T-cell (primary cell): ENCODE measurements at places on chromosomes 16 and 17.

GRCh38 chr17:16987066-16987829 is 15.3 kb upstream of the TNFRSF13B start:
- no peak for DNase-seq

DNA sequence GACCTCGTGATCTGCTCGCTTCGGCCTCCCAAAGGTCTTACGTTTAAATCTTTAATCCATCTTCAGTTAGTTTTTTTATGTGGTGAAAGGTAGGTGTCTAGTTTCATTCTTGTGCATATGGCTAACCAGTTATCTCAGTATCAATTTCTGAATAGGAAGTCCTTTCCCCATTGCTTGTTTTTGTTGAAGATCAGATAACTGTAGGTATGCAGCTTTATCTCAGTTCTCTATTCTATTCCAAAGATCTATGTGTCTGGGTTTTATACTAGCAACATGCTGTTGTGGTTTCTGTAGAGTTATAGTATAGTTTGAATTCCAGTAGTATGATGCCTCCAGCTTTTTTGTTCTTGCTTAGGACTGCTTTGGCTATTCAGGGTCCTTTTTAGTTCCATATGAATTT is 65.2 kb downstream of the TNFRSF13B start:
- DNase-seq = no peak

DNA sequence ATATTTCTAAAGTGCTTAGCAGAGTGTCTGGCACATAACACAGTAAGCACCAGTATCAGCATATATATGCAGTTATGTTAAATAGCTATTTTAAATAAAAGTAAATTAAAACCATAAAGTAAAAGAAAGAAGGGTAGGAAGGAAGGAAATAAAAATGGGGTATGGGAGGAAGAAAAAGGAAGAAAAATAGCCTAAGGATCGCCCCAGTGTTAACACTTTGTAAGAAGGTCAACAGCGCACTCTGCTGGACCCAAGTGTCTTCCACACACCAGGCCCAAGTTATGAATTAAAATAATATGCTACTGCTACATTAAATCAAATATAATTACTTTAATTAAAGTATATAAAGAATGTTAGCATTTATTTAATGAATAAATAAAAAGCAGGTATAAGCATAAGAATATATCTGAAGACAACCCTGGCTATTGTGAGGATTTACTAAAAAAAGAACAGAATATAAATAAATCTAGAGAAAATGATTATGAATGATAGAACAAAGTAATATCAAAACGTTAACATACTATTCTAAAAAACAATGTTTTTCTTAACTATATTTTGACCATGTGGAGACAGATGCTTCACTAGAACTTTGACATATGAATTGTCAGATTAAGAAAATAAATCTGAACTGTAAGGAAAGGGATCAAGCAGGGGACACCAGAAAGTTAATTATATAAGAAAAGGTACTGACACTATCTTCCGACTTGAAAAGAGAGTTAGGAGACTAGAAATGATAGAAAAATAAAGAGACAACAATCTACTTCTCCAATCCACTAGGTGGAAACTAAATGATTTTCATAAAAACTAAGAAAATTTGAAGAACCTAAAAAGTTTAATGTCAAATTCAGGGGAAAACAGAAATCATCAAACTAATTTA is 25.9 kb downstream of the BRIP1 start:
- peak; percentile 35 for DNase-seq

- DNase-seq = no peak
These were observed 62.0 kb downstream of the ENGASE start for GRCh38 chr17:79136596-79136995.

DNA sequence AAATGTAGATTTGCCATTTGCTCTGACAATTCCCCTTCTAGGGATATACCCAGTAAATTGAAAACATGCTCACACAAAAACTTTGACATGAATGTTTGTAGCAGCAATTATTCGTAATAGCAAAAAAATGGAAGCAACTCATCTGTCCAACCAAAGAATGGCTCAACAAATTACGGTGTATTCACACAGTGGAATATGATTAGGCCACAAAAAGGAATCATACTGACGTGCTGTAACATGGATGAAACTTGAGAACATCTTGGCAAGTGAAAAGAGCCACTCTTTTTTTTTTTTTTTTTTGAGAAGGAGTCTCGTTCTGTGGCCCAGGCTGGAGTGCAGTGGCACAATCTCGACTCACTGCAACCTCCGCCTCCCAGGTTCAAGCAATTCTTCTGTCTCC is 24.1 kb upstream of the SPNS3 start:
- DNase-seq = no peak

GRCh38 chr16:2507052-2507659 is 6.6 kb upstream of the ATP6V0C start:
- DNase-seq = no peak

DNA sequence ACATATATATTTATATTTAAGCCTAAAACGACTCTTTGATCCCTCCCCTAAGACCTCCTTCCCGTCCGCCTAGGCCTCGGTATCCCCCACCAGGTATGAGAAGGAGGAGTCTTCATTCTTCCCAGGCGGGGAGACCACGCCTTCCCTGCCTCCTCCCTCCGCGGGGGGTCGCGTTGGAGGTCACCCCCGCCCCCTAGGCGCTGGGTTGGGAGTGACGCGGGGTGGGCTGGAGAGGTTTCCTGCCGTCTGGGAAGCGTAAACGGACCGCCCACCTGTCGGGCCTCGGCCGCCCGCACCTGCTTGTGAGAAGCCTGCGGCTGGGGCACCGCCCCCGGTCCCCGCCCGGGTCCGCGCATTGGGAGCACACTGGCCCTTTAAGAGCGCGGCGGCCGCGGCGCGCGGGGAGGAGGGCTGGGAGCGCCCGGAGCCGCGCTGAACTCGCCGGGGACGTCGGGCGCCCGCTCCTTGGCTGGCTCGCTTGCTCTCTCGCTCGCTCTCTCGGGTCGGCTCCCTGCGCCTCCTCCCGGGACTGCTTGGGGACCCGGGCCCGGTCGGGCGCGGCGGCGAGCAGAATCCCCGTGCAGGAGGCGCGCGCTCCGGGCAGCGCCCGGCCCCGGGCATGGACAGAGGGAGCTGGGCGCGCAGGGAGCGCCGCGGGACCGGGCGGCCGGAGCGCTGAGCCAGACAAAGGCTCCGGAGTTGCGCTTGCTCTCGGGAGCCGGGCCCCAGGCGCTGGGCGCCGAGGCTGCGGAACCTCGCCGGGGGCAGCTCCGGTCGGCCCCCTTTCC is at the start of gene MMP15:
Gene MMP15, plus strand, starts transcription at position 404 of the 788 bp plus-strand sequence. CDS start 597 bp downstream, outside the sequence.
- DNase-seq = peak; percentile 35

- no peak for DNase-seq
These were observed 34.9 kb upstream of the GSG1L start for GRCh38 chr16:28098171-28098958.

DNA sequence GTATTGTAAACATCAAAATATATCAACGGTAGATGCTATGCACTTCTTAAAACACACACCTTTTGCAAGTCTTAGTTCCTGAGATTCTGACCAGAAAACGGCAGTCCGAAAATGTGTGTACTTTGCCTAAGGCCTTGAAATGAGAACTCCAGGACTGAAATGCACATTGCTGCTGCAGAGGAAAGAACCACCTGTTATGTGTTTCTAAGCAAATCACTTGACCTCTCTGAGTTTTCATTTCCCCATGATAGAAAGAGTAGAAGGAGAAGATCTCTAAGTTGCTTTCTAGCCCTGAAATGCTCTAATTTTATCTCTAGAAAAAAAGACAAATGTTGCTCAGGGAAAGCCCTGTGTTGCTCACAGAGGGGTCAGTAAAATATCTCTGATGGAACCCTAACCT is 9.9 kb downstream of the CCDC182 start:
- no peak for DNase-seq
